CD4-positive, alpha-beta T cell treated with Interleukin-6 at 100 ng/mL for 8 hours (primary cell): ENCODE measurements at places on chromosomes 3 and 15.

- DNase-seq, result no peak
Measured at GRCh38 chr15:93897377-93897776, 334.0 kb upstream of the MCTP2 start.

DNA sequence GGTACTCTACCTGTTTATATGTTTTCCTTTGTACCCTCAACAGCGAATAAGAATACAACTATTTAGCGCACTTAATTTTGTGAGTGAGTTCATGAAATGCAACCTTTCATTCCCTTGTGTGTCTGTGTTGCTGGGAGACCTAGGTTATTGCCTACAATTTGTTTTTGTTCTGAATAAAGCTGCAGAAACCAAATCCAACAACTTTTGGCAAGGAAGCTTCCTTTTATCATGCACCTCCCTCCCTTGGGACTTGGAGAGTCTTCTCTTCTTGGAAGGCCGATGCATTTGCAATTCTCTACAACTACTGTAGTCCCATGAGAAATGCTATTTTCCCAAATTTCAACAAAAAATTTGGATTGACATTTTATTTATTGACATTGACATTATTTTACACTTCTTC lies 1002.4 kb upstream of the CADM2 start:
- DNase-seq, result no peak

- no peak for DNase-seq
Measured at GRCh38 chr3:50648313-50648712, 26.4 kb upstream of the DOCK3 start.

- DNase-seq, result no peak
Measured at GRCh38 chr3:4754180-4755086, 224.8 kb upstream of the BHLHE40 start.

- no peak for DNase-seq
Measured at GRCh38 chr3:243356-243725, 46.8 kb downstream of the CHL1 start.

DNA sequence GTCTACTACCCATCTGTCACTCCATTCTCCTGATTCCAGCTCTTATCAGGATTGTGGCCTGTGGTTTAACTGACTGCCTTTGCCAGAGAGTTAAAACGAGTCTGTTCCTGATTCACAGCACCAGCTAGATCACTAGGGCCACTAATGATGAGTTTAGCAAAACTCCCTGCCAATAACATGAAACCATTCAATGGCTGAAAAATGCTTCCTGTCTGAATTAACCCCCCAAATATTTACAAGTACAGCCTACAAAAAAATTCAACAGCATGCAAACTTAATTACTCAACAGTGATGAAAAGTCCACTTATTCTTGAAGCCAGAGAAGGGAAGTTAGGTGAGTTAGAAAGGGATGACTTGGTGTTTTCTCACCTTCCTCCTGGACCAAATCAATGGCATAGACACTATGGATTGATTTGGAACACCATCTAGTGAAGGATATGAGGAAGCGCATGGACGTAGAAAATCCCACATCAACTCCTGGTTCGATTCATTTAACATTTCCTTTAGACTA lies 141.4 kb downstream of the TGFBR2 start:
- no peak for DNase-seq

- no peak for DNase-seq
Measured at GRCh38 chr3:195012100-195012499, 258.9 kb downstream of the XXYLT1 start.

DNA sequence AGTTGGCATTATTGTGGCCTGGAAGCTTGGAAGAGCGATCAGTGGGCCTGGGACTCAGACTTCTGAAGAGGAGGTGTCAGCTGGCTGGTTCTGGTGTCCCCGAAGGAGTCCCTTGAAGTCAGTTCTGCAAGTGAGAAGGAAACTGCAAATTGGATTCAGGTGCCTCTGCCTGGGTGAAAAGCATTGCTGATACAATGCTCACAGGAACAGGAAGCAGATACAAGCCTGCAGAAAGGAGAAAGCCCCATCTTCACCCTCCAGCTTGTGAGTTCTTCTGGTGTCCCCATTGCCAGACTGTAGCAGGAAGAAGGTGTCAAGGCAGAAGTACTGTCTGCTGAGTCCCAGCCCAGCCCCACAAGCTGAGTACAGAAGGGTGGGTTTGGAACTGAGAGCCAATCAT lies 271.3 kb downstream of the PLOD2 start:
- DNase-seq, result no peak

- no peak for DNase-seq
Measured at GRCh38 chr15:85073556-85074194, 92.0 kb downstream of the PDE8A start.

GRCh38 chr3:194933465-194933864 lies 247.8 kb downstream of the FAM43A start:
- no peak for DNase-seq

GRCh38 chr3:107627962-107628542 lies 105.3 kb downstream of the BBX start:
- DNase-seq, result no peak

GRCh38 chr3:58334013-58334321 lies 1.3 kb downstream of the PXK start:
- no peak for DNase-seq

- DNase-seq, result no peak
Measured at GRCh38 chr3:14489641-14490040, 50.5 kb downstream of the GRIP2 start.

DNA sequence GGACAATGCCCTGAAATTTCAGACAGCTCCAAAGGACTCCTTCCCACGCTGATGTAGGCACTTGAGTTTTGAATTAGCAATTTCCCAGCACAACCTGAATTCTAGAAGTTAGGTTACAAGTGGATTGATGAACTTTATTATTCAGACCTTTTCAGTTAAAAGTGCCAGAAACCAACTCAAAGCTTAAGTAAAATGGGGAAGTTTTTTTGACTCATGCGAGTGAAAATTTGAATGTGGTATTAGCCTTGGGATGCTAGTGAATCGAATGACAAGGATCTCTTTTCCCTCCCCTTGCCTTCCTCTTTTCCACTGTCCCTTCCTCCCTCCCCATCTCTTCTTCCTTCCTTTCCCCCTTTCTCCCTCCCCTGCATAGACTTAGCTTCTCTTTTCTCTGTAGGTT lies 295.1 kb upstream of the PROK2 start:
- DNase-seq, result no peak

- no peak for DNase-seq
Measured at GRCh38 chr3:3739330-3740060, 59.7 kb upstream of the LRRN1 start.

- DNase-seq, result no peak
Measured at GRCh38 chr3:80771085-80771484, 990.4 kb downstream of the GBE1 start.

DNA sequence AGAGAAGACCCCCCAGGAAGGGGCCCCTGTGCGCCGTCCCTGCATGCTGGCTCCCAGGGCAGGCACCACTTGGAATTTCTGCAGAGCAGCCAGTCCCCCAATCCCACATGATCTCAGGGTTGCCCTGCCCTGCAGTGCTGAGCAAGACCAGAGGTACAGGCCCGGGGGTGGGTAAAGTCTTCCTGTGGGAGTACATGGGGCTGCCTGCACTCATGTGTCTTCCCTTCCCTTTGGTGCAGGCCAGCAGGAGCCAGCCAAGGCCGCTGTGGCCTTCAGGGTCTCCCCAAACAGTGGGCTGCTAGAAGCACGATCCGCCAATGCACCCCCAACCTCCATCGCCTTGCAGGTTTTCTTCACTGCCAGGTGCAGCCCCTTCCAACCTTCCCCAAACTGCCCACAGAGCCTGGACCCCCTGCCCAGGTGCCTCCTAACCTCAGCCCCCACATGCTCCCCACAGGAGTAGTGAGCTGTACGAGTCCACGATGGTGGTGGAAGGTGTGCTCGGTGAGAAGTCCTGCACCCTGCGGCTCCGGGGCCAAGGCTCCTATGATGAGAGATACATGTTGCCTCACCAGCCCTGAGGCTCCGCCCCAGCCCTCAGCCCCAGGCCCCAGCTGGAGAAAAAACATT lies 15.0 kb downstream of the ACAA1 start:
- DNase-seq, result no peak

GRCh38 chr15:58240191-58240932 lies 102.2 kb downstream of the AQP9 start:
- no peak for DNase-seq

DNA sequence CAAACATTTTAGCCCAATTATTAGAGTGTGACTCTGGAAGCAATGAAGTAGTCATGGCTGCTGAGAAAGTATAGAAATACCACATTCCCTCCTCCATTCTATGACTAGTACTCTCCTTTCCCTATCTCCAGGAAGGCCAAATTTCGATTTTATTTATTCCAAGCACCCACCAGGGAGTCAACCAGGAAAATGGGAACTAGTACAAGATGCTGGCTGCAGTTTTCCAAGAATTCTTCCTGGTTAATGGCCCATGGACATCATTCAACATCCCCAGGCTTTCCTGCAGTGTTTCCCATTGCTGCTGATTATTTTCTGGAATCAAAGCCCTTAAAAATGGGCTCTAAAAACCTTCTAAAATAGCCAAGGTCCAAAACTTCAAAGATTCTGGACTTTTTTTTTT lies 247.9 kb upstream of the STT3B start:
- no peak for DNase-seq
